Natural killer cell (primary cell): ENCODE measurements at places on chromosomes 11 and 22. TPM values are rescaled to one million over a fixed set of nuclear protein-coding genes. Genes with fewer than 3 reads are reported as not detected.

Gene SYT9
- total RNA-seq = not detected

Gene FZD4
- 0.05 TPM for total RNA-seq

Gene TMEM25
- 9.3 TPM for total RNA-seq

Gene YPEL4
- 1.2 TPM for total RNA-seq

Gene OR10A6
- total RNA-seq = not detected

Gene CELSR1
- 0.89 TPM for total RNA-seq

Gene SPDYC
- not detected for total RNA-seq

Gene MS4A12
- not detected for total RNA-seq
